NCI-H524 treated with DMSO at 0.1 percent for 48 hours (cell line): ENCODE measurements at places on chromosomes 3 and 15.

DNA sequence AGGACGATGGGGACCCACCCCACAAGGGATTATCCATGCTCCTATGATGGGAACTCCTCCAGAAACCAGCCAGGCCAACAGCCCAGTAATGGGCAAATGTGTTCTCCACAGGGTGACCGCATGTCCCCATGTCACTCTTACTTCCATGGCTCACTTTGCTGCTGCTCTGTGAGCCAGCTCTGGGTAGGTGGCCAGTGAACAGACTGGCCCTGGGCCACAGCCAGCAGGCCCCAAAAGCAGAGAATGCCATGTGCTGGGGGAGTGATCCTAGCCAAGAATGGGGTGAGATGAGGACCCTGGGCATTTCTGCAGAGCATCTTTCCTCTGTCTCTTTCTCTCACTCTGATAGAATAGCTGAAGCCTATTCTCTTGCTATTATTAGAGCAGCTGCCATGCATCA, 391.4 kb downstream of the LRTM1 start:
- no peak for DNase-seq

DNA sequence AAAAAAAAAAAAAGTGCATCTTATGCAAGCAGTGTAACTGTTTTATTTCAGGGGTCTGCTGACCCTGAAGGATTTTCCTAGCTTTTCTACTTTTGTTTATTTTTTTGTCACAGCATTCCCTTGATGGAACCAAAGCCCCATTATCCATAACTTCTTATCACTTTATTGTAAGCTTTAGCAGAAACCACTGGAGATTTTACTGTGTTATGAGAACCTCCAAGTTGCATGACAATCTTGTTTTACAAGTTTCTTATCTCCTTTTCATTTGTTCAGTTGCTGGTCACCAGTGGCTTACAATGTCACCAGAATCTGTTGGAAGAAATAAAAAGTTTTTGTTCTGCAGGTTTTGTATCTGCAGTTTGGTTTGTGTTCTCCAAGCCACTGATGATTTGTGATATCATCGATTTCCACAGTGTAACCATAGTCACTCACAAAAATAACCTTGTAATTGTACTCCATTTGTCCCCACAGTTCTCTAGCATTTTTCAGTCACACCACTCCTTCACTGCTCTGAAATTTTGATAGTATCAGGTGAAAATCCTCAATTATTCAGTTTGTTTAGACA, 660.0 kb downstream of the RBMS3 start:
- DNase-seq: no peak

DNA sequence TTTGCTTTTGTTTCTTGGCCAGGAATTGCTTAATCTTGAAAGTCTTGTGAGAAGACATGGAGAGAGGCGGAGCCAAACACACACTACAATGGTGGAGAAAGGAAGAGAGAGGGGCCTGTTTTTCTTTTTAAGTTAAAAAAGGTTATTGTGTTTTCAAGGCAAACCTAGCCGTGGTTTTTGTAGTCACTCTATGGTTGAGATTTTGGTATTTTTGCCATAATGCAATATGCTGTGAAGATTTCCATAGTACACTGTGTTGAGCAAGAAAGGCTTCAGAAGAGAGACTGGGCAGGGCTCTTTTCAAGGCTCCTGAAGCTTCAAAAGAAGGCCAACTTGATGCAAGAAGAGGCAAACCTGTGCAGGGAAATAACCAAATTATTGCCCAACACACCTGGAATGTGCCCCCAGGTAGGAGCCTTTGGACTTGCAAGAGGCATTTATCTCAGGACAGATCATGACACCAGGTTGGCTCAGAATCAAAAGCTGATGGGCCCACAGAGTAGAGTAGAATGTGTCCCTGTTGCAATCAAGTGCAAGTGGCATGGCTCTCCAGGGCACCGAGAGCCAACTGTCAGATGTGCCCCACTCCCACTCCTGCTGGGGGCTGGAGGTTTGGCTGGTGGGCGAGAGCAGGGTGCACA, 22.1 kb downstream of the AMOTL2 start:
- no peak for DNase-seq

GRCh38 chr15:76730262-76730661, 174.9 kb downstream of the SCAPER start:
- DNase-seq: no peak

DNA sequence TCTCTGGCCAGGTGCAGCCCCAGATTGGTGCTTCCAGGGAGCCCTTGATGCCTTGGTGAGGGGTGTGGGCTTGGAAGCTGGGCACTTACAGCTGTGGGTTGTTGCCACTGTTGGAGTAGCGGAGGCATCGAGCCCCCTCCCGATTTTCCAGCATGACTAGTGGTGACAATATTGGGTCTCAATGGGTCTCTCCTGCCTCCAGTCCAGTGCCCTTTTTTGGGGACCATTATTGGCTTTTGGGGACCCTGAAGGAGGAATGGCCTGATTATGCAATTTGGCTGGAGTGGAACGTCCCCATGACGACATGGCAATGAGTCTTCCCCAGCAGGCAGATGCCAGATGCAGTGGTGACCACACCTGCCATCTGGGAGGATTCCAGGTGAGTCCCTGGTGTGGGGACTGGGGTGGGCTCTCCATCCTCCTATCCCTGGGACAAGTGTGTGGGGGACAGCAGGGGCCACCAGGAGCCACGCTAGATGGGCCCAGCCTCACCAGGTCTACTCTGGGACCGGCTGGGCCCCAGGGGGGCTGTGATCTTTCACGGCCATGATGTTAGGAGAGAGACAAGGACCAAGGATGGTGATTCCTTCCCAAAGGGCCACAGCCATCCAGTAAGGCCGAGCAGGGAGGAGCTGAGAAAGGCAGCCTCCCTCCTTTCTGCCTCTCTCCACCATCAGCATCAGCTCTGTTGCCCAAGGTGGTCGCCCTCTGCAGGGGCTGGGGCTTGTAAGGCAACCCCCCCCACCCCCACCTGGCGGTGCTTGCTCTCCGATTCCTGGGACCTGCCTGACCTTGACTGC, 196.8 kb downstream of the GOLGA6L6 start:
- no peak for DNase-seq

GRCh38 chr3:186213946-186214345, 105.1 kb upstream of the ETV5 start:
- DNase-seq: no peak

GRCh38 chr3:26004172-26004571, 214.3 kb downstream of the OXSM start:
- DNase-seq: no peak
